ENCODE measurements at places on chromosomes 4 and X.

- no peak for DNase-seq
Observed at GRCh38 chr4:151091047-151091446, 8.4 kb upstream of the RPS3A start.

GRCh38 chrX:54641530-54641929, 111.5 kb downstream of the GNL3L start:
- no peak for DNase-seq

DNA sequence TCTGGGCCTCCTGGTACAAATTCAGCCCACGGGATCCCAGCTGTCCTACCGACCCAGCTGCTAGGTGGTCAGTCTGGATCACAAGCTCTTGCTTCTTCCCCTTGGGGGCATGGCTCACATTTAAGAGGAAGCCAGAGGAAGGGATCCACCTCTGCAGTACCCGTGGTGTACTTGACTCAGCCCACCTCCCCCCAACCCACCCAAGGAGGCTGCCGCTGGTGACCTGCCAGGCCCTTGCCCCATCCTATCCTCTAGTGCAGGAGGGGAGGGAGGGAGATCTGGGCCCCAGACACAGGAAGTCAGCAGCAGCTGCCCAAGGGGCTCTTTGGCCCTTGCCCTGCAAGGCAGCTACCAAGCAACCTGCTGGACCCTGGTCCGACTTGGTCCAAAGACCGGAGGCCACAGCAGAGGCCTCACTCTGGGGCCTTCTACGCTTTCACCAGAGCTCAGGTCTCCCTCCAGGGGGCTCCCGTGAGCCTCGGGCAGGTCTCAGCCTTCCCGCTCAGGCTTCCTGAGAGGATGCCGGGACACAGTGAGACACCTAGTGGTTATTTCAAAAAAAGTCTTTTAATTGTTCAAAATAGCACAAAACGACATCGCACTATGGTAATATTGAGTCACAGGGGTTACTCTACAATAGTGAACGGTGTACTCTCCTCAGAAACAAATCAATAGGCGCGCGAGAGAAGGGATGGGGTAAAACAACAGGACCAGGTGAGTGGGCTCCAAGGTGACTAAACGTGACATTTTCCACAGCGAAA, 2.7 kb upstream of the RENBP start:
- peak; percentile 68 for DNase-seq

- no peak for DNase-seq
Observed at GRCh38 chr4:74555231-74555630, 110.3 kb downstream of the AREG start.

- DNase-seq, result no peak
Observed at GRCh38 chr4:125444166-125444565, 129.4 kb downstream of the FAT4 start.

DNA sequence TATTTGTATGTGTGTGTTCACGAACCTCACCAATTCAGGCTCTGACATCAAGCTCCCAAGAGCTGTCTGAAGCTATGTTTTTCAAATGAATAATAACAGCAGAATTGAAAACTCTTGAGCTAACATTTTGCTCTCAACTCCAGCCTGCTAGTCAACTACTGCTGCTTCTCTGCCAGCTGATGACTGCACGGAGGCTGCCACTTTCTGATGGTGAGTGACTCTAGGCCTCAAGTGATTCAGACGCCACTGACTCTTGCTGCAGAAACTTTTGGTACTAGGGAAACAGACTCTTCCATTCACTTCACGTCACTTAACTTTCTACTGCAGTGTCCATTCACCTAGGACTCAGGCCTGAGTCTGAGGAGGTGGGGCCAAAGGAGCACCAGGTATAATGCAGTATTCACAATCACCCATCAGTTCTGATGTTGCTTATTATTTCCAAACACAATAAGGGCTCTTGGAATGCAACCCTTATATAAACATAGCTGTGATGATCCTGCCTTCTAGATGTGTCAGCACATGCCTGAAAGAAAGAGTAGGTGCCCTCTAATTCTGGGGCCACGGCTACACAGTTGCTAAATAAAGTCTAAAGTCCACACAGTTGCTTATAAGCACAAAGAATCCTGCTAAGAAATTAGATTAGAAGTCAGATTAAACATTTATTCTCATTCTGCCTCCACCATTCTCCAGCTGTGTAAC, 16.0 kb downstream of the PRDM8 start:
- no peak for DNase-seq

GRCh38 chr4:158172261-158173258, at the start of gene GASK1B:
Gene GASK1B (minus strand): TSS chr4:158173025. CDS start chr4:158171375, 1,650 bp downstream.
- no peak for DNase-seq

DNA sequence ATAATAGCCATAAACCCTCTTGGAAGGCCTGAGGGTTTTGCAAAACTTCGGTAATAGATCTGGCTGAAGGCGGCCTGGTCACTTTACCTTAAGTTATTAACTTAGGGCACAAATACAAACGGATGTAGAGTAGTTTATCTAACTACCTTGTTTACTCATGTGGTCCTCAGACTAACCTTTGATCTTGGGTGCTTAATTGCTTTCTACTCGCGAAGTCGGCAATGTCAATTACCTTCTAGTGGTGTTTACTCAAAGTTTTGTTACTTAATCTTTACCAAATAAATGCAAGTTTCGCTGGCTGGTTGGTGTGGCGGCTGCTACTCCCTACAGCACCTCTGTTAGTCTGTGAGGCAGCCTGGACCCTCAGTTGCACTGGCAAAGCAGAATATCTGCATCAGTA, 8.9 kb upstream of the ZNF141 start:
- DNase-seq, result no peak

- no peak for DNase-seq
Observed at GRCh38 chr4:162683659-162684370, 482.9 kb downstream of the NAF1 start.

GRCh38 chrX:40262157-40263013, 164.6 kb upstream of the BCOR start:
- DNase-seq, result no peak

DNA sequence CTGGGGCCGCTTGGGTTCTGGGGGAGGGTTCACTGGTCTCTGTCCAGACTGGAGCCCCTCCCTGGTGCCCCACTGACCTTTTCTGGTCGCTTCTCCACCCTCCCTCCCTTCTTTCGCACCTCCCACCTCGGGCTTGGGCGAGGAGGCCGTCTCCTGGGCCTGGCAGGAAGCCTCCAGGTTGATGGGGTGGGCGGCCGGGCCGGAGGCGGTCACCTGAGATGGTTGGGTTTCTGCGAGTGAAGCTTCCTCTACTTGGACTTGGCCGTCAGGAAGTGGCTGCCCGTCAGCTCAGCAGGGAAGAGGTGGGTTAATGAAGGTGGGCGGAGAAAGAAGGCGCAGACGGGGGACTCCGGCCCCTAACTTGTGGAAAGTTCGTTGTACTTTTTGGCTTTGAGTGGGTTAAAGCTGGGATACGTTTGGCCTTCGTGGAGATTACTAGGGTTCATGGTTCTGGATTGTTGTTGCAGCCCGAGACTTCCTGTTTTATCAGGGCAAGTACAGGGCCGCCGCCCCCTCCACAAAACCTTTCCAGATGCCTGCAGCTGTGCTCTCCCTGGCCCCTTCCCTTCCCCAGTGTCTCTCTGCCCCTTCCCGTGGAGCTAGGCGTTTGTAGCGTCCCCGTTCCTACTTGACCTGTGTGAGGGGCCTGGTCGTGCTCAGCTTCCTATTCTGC, 1.2 kb downstream of the AKAP17A start:
- no peak for DNase-seq

DNA sequence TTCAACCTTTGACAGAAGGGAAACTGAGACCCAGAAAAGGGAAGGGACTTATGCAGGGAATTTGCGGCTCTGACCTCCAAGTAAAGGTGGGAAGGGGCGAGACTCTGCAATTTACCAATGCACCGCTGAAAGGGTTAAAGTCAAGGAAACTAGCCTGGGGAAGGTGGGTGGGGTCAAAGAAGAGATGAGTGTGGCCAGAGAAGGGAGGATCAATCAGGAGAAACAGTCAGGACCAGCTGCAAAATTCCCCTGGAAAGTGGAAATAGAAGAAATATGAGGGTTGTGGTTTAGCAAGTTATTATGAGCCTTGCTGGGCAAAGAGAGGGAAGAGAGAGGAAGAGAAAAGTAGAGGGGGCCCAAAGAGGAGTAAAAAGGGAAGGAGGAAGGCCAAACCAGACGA, 30.5 kb downstream of the STARD8 start:
- DNase-seq, result no peak

- DNase-seq, result peak; percentile 59
Observed at GRCh38 chrX:79270401-79270800, 96.7 kb downstream of the ITM2A start.

DNA sequence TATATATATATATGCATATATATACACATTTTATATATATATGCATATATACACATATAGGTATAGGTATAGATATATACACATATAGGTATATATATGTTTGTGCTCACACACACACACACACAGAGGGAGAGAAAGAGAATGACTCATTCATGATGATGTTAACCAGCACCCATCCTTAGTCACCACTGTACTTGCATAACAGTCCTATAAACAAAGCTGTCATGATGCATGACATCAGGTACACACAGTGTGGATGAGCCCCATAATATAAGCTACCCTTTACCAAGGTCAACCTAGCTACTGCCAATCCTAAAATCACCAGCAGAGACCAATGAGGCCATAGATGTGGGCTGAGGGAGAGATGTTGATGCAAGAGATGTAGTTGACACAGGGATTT, 1408.0 kb downstream of the RAPGEF2 start:
- no peak for DNase-seq

GRCh38 chr4:85430697-85431096, 44.3 kb upstream of the ARHGAP24 start:
- DNase-seq, result no peak

DNA sequence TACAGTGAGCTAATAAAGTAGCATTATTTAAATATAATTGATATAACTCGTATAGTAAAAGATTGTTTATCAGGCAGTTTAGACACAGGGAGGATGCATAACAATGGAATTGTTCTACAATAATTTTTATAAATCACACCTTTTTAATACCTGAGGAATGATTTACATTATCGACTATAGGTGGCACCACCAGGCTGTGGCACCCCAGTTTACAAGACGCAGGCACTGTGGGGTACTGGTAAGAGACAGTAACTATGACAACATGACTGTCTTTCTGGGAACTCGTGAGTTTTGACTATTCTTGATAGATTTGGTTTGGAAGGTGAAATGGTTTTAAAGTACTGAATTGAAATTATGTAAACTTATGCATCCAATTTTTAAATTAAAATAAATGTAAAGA, 27.1 kb upstream of the STBD1 start:
- no peak for DNase-seq

DNA sequence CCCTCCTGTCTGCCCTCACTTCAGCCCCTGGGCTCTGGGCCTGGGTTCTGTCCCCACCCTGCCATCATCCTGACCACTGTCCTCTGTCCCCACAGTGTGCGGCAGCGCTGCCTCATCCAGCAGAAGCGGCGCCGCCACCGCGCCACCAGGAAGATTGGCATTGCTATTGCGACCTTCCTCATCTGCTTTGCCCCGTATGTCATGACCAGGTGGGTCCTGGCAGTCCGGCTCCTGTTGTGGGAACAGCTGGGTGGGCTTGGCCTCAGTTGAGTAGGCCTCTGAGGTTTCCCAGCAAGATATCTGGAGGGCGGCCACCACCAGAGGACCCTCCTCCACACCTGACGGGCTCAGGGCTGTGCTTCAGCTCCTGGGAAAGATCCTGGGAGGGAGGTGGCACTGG, 2.2 kb downstream of the GPR78 start:
- no peak for DNase-seq

DNA sequence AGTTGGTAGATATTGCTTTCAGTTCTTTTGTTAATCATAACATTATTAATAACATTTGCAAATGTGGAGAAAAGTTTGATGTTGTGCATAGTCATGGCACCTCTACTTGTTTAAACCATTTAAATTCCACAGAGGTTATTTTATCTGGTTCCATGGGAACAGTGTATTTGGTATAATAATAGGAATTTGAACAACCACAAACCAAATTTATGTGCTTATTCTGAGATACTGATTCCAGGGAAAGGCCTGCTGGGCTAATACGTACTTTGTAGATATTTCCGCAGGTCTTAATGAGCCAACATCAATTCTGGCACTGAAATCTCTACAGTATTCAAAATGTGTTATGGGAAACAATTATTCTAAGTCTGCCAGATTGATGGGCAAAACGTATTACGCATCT, 319.0 kb downstream of the DKK2 start:
- no peak for DNase-seq

GRCh38 chrX:71622576-71623450, 4.5 kb upstream of the CXCR3 start:
- DNase-seq, result peak; percentile 90

DNA sequence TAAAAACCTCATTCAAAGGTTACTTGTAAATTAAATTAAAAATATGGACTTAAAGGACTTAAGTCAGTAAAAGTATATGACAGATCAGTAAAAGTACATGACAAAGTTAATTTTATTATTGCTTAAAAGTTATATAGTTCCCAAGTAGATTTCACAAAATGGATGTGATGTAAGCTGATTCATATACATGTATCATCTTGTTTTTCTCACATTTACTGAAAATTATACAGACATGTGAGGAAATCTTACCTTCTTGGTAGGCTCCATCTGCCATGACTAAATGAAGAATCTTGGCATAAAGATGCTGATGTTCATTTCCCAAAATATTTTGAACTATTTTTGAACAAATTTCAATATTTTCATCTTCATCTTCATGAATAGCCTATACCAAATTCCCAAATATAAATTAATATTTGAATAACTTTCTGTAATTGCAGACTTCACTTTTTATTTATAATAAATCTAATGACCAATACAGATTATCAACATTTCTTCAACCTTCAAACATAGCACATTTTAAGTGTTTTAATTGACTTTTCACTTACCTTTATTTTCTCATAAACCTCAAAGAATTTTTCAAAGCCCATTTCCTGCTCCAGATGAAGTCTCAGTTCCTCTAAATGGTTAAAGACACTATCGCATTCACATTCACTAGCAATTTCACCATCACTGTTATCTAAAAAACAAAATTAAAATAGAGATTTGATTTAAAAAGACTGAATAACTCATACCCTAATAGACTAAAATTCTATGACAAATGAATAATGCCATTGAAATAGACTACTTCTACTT, 129.4 kb upstream of the SH3RF1 start:
- no peak for DNase-seq

DNA sequence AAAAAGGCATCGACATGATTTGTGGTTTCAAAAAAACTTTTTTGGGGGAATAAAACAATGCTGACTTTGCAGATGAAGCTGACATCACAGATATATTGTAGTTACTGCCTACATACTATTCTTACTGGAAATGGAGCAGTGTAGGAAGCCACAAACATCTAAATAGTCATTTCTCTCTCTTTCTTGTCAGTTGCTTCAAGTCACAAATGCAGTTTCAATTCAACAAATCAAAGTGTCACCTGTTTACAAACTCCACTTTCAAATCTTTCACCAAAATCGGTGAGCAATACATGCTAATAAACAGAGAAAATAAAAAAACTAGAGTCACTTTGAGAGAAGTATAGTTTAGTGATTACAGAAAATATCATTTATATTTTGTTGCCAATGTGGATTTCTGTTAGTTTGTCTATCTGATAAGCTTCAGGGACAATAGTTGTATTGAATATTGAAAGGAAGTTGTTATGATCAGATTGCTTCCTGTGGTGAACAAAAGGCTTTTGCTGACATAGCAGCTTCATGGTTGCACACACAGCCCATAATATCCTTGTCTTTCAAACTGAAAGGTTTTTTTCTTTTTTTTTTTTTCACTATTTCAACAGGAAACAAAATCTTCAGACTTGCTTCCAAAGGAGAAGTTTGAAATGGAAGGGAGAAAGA, 49.7 kb upstream of the PTPN13 start:
- DNase-seq, result no peak
